Natural killer cell treated with Interleukin-12 subunit alpha and Interleukin-12 subunit beta and Interleukin-15 and Interleukin-18, amount 100 ng/mL, for 72 hours (primary cell): ENCODE measurements at places on chromosomes 4 and X.

GRCh38 chr4:25654971-25655963, at the start of gene SLC34A2:
TSS of gene SLC34A2 (plus strand) at chr4:25655851. CDS start at chr4:25662501, 6,650 bp downstream.
- no peak for DNase-seq

GRCh38 chrX:46576458-46576857, 2.9 kb downstream of the CHST7 start:
- DNase-seq: no peak

DNA sequence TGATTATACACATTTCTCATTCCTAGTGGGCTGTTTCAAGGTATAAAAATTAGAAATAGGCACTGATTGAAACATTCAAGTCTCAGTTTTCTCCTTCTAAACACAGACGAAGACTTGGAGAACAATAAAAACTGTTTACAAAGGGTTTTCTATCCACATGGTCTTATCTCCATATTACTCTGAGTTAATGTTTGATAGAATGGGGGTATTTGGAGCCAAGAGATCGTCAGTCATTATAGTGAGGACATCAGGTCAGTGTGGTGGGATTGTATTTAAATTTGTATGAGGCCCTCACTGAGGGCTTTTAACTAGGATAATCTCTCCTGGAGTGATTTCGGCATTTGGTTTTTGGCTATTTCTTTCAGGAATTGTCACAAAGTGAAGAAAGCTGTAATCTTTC, 16.4 kb upstream of the DYNLT3 start:
- DNase-seq: no peak

DNA sequence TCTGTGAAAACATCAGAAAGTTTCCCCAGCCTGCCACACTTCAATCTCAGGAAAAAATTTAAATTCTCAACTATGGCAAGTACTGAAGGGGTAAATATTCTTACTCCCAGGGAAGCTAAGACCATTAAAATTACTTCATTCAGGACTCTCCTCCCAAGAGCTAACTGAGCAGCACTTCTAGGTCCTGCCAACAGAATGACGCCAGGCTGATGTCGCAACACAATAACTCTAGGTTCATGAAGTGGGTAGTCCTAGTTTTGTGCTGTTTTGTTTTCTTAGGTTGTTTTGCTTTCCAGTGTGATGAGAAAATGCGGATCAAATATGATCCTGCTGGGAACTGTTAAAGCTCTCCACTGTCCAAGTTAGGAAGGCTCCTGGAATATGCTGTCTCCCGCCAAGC, 180.0 kb downstream of the NKX6-1 start:
- DNase-seq: no peak

- no peak for DNase-seq
These were observed 293.9 kb downstream of the PDGFC start for GRCh38 chr4:156677656-156678055.

DNA sequence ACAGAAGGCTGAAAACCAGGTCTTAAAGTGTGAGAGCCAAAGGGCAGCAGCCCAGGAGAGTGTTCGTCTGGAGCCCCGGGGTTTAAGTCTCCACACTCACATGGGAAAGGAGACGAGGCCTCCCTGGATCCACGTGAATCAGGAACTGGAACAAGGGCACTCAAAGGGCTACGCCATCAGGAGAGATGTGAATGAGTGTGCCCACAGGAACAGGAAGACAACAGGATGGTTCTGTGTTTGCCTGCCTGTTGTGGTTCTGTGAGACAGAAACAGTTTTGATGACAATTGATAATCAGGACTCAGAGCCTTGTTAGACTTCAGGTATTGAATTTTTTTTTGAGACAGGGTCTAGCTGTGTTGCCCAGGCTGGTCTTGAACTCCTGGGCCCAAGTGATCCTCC, 4.9 kb upstream of the CTBP1 start:
- DNase-seq: no peak

DNA sequence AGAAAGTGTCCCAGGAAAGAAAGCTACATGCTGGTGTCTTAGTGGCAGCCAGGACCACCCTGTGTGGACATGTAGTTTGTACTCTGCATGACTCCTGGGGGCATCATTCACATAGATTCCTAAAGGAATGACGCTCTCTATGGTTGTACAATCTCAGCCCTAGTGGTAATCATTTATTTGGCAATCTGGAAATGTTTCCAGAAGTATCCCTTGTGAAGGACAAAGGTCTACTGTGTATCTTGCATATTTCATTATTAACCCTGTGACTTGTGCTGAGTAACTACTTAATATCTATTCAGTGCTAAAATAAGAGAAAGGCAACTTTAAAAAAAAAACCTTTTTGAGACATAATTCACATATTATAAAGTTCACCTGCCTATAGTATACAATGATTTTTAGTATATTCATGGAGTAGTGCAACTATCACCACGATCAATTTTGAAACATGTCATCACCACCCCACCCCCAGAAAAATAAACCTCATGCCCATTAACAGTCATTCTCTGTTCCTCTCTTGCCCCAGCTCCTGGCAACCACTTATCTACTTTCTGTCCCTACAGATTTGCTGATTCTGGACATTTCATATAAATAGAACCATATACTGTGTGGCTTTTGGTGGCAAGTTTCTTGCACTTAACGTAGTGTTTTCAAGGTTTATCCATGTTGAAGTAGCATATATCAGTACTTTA, 51.7 kb downstream of the SHROOM3 start:
- DNase-seq: no peak

- DNase-seq: no peak
These were observed 73.2 kb downstream of the MTNR1A start for GRCh38 chr4:186481998-186482790.

GRCh38 chr4:17681281-17682221, 67.1 kb downstream of the MED28 start:
- DNase-seq: no peak

DNA sequence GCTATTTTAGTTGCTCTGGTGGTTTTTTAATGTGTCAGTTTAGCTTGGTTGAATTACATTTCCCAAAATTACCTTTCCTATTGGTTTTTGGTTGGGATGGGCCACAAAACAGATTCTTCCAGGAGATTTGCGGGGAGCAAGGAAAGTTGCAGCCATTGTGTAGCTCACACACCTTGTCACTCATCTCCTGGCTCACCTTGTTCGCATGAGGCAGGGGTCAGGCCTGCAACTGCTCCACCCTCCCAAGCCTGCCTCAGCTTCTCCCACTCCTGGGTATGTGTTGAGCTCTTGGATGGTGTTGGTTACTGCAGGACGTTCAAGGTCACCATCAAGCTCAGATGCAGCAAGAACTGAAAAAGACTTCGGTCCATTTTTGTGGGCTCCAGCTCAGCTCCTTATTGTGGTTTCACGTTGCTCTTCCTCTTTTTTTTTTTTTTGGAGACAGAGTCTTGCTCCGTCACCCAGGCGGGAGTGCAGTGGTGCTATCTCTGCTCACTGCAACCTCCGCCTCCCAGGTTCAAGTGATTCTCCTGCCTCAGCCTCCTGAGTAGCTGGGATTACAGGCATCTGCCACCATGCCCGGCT, 95.6 kb upstream of the METTL14 start:
- no peak for DNase-seq

DNA sequence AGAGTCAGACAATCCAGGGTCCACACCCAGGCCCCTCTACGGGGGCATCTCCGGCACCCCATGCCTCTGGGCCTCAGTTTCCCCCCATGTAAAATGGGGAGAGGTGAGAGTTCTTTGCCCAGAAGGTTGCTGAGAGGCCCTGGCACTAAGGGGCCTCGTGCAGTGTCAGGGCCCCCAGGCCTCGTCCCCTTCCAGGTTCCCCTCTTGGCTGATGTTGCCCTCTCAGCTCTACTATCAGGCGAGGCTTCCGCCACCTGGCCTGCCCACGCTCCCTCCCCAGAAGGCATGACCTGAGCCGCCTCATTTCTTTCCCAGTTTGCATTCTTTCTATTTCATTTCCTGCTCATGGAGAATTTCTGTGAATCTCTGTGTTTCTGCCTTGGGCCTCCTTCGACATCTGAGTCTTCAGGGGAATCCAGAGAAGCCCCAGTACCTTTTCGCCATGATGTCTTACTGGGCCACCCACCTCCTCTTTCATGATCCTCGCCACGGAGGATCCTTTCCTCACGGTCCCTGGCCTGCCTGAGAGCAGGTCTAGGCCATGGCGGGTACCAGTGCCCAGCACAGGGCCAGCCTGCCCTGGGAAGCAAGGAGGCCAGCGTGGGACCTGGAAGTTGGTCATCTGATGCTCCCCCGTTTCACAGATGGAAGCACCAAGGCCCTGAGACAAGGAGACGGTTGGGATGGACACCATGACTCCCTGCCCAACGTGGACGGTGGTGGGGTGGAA, 21.9 kb upstream of the MRFAP1 start:
- DNase-seq: no peak

GRCh38 chr4:128603081-128603480, 206.4 kb upstream of the JADE1 start:
- DNase-seq: no peak

DNA sequence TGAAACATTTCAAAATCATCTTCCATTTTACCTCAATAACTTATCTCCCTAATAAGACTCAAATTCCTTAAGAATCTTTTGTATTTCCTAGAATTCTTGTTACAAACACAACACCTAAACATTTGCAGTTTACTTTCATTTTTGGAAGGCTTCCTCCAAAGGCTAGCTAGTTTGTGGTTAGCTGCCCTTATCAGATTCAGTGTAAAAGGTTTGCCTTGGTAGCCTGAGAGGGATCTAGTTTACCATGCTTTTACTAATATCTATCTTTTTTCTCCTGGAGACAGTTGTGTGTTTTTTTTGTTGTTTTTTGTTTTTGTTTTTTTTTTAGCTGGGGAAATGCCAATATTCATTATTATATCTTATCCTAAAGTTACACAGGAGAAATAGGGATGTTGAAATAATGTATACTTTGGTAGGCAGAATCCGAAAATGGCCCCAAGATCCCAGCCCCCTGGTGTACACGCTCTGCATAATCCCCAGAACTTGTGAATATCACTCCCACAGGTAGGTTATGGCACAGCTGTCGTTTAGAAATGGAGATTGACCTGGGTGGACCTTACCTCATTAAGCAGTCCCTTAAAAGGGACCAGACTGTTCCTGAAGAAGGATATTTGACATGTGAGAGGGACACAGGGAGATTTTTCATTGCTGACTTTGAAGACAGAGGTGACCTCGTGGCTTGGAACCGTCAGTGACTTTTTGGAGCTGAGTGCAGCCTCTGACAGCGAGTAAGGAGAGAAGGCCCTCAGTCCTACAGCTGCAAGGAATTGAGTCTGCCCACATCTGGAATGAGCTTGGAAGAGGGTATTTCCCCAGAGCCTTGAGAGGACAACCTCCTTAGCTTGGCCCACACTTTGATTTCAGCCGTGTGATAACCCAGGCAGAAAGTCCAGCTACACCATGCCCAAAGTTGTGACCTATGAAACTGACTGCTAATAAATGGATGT, 33.4 kb downstream of the SEPTIN11 start:
- DNase-seq: no peak

DNA sequence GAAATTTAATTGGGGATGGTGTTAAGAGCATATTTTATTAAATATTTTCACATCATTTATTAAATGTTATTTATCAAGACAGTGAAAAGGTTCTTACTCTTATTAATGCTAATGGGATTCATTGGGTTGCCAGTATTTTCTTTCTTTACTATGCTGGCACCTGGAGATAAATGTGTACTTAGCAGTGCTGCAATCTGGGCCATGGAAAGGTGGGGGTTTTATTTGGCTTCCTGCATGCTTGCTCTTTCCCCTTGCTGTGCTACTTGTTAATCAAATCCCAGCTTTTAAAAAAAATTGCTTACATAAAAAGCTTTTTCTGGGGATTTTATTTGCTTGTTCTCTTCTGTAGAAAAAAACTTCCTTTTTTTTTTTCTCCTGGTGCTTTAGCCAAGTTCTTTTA, 48.3 kb downstream of the ZAR1 start:
- no peak for DNase-seq

- DNase-seq: no peak
These were observed 45.8 kb downstream of the HDAC8 start for GRCh38 chrX:72526534-72527508.

DNA sequence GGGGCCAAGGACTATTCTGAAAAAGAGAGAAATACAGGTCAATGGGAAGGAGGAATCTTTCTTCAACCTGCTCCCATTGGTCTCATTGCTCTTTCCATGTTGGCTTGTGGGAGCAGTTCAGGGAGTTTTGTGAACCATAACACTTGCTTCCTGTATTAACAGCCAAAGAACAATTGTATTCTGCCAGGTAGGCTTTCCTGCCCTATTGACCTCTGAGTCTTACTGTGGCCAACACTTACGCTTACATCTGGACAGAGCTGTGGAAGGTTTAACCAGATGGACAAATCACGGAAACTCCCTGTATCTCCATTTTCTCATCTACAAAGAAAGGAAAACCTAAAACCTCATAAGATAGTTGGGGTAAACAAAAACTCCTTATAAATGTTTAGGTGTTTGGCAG, 30.7 kb downstream of the MID1IP1 start:
- no peak for DNase-seq
